ENCODE measurements at places on chromosomes 2 and 18. TPM values are rescaled to one million over a fixed set of nuclear protein-coding genes. Genes with fewer than 3 reads are reported as not detected.

DNA sequence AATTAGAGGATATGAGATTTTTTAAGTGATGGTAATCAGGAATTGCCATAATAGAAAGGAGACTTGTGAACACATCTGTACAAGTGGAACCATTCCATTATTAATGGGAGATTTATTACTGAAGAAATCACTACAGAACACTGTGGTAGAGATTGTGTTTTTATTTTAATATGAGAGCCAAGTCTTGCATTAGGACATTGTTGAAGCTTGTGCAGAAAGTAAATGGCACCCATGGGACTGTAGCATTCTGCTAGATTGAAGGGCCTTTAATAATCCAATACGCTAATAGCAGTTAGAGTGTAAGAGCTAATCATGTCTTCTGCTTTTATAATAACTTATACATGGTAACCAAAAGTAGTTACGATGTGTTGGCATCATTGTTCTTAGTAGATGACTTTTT lies 83.6 kb downstream of the VRK2 start:
- DNase-seq = no peak

DNA sequence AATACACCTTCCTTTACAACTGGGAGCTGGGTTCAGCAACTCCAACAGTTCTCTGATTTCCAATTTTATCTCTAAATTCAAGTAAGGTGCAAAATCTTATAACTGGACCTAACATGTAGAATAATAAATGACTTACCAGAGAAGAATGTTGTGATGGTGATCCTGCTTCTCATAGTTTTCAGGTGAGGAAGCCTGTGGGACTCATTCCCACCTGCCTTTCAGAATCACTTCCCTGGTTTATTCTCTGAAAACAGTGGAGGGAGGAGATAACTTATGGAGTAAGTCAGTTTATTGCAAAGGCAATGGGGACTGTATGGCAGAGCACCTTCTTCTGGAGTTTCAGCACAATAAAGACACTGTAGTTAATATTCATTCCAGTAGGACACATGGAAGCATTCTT lies 1188.2 kb upstream of the FAM98A start:
- DNase-seq = no peak

DNA sequence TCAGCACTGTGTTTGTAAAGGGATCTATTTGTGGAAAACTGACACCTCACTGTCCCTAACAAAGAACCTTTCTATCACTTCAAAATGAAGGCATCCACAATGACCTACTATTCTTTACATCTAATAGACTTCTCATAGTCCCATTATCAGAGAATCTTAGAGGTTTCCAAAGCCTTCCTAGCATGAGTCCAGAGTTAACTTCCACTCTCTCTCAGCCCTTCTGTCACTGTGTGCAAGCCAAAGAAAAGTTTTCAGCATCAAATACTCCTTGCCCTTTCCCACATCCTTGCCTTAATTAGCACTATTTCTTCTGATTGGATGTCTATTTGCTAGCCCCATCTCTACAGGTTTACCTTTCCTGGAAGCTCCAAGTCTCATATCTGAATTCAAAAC lies 178.5 kb downstream of the ERBB4 start:
- no peak for DNase-seq

- DNase-seq = no peak
These were observed 433.3 kb downstream of the NBAS start for GRCh38 chr2:15127876-15128275.

DNA sequence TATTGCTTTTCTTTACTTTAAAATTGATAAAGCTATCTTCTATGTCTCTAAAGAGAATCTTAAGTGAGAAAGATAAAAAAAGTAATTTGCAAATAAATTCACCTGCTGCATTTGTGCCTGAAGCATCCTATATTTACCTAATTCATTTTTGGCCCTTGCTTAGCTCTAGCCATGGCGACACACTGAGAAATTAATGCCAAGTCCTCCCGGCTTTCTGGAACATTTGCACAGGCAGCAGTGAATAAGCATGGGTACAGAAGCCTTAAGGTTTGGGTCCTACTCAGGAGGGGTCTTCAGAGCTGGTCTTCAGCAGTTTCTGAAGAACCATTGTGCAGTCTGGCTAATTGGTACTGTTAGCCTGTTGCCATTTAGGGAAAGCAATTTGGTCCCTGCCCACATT lies 73.9 kb upstream of the ZEB2 start:
- no peak for DNase-seq

GRCh38 chr2:157866666-157867642 lies 9.2 kb downstream of the ACVR1 start:
- no peak for DNase-seq

DNA sequence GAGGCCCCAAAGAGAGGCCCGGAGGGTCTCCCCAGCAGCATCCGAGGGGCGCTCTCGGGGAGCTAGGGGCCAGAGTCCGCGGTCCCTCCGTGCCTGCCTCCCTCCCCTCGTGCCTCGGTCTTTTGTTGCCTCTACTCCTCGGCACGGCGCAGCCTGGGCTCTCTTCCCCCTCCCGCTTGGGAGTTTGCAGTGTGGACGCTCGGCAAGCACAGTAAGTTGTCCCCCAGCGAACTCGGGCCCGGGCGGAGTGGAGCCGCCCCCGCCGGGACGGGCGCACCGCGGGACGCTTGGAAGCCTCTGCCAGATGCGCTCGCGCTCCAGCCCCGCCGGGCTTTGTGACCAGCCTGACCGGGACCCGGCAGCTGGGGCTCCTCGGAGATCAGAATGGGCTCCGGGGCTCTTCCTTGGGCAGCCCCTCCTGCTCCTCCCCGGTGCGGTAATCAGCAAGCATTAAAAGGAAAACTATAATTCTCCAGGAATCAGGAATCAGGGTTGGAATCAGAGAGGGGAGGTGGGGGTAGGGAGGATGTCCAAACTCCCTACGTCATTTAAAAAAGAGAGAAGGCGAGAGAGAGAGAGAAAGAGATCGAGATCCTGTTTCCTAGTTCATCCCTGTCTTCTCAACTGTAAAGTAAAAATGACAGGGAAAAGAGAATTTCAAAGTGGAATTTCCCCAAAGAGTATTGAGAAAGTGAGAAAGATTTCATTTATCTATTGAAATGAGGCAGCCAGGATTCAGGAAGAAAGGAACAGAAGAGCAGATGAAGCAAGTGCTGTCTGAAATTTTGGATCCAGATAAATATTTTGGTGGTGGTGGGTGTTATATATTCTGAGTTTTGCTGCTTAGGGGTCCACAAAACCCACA lies 786 bp upstream of the TMEM200C start:
- DNase-seq = peak; percentile 34

GRCh38 chr18:10140461-10141282 lies 226.9 kb downstream of the VAPA start:
- no peak for DNase-seq

GRCh38 chr2:224442071-224442967 lies 40.4 kb upstream of the FAM124B start:
- DNase-seq = peak; percentile 27

DNA sequence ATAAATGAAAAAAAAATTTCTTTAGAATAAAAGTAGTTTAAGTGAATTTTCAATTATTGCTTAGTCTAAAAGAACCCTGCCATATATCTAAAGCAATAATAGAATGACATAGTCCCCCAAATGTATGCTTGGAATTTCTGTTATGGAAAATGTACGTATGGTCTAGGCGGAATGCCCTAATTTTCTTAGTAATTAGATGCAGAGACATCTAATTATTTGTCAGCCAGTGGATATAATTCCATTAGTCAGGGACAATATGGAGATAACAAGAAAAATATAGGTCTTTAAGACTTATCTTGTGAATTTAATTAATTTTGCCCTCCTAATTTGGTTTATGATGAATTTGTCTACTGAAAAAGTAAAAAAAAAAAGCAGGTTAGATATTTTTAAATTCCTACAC lies 460.9 kb upstream of the SOX11 start:
- DNase-seq = no peak

- DNase-seq = no peak
These were observed 101.1 kb downstream of the ZFP36L2 start for GRCh38 chr2:43125090-43125998.

- DNase-seq = no peak
These were observed 50.3 kb upstream of the ETAA1 start for GRCh38 chr2:67346718-67347407.

GRCh38 chr2:44326548-44327264 lies 34.6 kb downstream of the PREPL start:
- DNase-seq = no peak

GRCh38 chr18:48666613-48667012 lies 127.8 kb downstream of the CTIF start:
- DNase-seq = no peak

DNA sequence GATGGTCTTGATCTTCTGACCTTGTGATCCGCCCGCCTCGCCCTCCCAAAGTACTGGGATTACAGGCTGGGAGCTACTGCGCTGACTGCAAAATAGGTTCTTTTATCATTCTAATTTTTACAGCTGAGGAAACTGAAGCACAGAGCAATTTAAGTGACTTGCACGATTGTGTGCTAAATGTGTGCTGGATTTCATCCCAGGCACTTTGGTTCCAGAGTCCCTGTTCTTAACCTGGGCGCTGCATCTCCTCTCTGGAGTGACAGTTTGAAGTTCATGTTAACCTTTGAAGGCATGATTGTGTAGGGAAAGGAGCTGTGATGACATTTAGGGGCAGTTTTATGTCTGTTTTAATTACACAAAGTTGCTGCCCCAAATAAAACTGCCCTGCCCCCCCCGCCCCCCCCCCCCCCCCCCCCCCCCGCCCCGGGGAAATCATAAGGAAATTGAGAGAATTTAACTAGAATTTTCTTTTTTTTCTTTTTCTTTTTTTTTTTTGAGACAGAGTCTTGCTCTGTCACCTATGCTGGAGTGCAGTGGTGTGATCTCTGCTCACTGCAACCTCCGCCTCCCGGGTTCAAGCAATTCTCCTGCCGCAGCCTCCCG lies 5.6 kb downstream of the ACSL3 start:
- no peak for DNase-seq

GRCh38 chr2:69309351-69310110 lies 77.5 kb downstream of the GFPT1 start:
- no peak for DNase-seq

DNA sequence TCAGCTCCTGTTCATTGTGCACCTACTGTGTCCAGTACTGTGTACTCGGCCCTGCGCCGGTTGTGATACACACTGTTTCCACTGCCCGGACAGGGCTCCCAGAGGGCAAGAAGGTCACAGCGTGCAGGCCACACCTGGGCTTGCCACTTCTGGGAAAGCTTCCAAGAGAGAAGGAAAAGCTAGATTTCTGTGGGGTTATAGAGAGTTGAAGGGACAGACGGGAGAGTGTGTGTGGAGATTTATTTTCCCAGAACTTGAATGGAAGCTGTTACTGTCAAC lies 3.8 kb upstream of the CNDP1 start:
- no peak for DNase-seq

DNA sequence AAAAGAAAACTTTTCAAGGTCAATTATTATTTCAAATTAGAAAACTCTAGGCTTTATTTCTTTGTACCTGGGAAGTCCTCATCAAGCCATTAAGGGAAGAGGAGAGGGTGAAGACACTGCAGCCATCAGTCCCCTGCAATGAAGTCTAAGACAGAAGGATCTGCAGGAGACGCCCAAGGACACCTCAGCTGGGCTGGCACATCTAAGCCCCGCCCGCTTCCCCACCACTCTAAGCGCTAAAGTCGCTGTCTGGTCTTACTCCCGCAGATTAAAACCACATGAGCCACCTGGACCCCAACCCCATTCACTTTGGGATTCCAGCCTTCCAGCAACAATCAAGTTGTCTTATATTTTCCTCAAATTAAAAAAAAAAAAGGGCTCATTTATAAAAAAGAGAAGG lies 104.4 kb downstream of the AFF3 start:
- no peak for DNase-seq

DNA sequence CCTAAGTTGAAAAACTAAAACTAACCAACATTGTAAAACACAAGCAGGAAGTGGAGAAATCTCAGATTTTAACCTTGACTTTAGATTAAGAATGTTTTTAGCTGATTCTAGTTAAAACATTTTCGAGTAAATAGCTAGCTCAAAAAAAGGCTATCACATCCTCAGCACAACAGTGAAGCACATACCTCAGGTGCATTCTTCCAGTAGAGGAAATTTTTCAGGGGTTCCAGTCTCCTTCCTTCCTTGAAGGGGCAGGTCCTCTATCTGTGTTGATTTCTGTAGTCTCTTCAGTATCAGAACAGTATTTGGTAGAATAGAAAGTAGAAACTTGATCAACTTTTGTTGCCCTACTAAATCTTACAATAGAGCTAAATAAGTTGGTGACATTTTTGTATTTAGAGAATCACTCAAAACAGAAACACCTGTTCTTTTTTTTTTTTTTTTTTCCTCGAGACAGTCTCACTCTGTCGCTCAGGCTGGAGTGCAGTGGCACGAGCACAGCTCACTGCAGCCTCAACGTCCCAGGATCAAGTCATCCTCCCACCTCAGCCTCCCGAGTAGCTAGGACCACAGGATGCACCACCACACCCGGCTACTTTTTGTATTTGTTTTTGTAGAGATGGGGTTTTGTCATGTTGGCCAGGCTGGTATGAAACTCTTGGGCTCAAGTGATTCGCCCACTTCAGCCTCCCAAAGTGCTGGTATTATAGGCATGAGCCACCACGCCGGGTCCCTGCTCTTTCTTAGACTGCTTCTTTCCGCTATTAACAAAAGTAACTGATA lies 6.9 kb upstream of the GPR155 start:
- DNase-seq = no peak

- DNase-seq = no peak
These were observed 159.2 kb upstream of the SH3BP4 start for GRCh38 chr2:234792621-234793022.

- no peak for DNase-seq
These were observed 12.6 kb upstream of the GALM start for GRCh38 chr2:38653380-38653714.

The BCL2 gene
- 27.0 TPM for total RNA-seq

The KATNAL2 gene
- total RNA-seq = 1.3 TPM

The TCF23 gene
- total RNA-seq = 0.63 TPM

The RNPEPL1 gene
- 48.8 TPM for total RNA-seq

The NMUR1 gene
- 0.09 TPM for total RNA-seq

The ARHGAP28 gene
- total RNA-seq = 2.1 TPM

The SERPINB4 gene
- total RNA-seq = not detected

The IL1B gene
- not detected for total RNA-seq

The ALPG gene
- not detected for total RNA-seq

The SLC30A3 gene
- total RNA-seq = 0.34 TPM

The GBX2 gene
- total RNA-seq = not detected

The RBKS gene
- total RNA-seq = 3.5 TPM

The GPR45 gene
- total RNA-seq = not detected

The RGPD4 gene
- total RNA-seq = not detected

The ACADL gene
- total RNA-seq = 14.7 TPM
